ENCODE measurements at places on chromosomes 5 and 9. TPM values are rescaled to one million over a fixed set of nuclear protein-coding genes. Genes with fewer than 3 reads are reported as not detected.

NAIF1 gene
- total RNA-seq: 12.8 TPM

DPYSL3 gene
- total RNA-seq: 0.05 TPM

FSTL4 gene
- 0.29 TPM for total RNA-seq

CATSPER3 gene
- not detected for total RNA-seq

DNA sequence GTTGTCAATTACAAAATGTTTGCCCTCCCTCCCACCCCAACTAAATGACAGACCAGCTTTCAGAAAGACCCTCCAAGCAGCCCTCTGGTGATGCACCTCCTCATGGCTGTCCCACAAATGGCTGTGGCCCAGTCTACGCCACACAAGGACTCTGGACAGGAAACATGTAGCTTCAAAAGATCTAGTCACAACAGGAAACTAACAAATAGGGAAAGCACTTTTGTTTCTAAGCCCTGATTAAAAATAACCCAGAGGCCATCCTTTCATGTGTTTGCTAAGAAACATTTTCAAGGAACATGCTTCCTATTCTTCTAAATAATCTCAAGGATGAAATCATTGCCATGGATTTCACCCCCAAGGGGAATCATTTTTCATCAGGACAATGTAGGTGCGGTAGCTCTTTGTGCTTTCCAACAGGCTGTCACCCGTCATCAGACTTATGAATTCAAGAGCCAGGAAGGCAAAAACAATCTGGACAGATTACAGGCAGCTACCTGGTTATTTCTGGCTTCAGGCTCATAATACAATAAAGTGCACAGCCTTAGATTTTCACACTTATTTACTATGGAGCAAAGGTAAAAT, 20.1 kb downstream of the PCSK1 start:
- DNase-seq: no peak
- H3K27me3 ChIP-seq: no peaks in the 10 kb centered on the region
- no peak overlapping the region for H3K27ac ChIP-seq
- H3K36me3 ChIP-seq: no peaks in the 10 kb centered on the region
- no peaks in the 10 kb centered on the region for H3K4me1 ChIP-seq

- H3K27me3 ChIP-seq: no peaks in the 10 kb centered on the region
- no peaks in the 10 kb centered on the region for H3K36me3 ChIP-seq
- H3K4me3 ChIP-seq: no peak overlapping the region
- H3K4me1 ChIP-seq: peaks cover 15% of the 10 kb centered on the region
Observed at GRCh38 chr9:129612815-129613519, 7.9 kb downstream of the C9orf50 start.

DNA sequence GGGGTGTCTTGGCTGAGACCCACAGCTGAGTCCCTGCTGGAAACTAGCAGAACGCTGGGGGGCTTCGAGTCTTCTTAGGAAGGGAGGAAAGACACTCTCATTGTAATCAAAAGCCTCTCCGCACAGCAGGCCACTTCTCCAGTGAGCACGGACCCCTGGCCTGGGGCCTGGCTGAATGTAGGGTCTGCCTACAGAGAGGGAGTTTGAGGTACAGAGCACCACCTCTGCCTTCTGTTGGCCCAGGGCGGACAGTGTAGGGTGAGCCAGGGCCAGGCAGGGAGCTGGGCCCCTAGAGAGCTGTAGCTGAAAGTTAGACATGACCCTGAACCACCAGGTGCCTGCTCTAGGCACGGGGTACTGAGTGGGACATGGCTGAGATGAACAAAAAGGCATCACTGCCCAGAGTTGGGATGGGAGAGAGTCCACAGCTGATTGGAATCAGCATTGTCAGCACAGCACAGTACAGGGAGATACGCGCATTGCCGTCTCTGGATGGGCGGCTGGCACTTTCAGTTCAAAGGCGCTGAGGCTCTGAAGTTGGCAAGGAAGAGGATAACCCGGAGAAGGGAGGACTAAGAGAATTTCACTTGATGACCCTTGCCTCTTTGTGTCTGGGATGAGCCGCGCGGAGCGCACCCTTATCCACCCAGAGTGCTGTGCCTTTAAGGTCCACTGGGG, 363 bp upstream of the SLC25A48 start:
- DNase-seq: no peak
- H3K4me1 ChIP-seq: peaks cover 4% of the 10 kb centered on the region
- H3K4me3 ChIP-seq: no peak overlapping the region
- H3K36me3 ChIP-seq: peaks cover 2% of the 10 kb centered on the region
- H3K27me3 ChIP-seq: peaks cover 56% of the 10 kb centered on the region

DNA sequence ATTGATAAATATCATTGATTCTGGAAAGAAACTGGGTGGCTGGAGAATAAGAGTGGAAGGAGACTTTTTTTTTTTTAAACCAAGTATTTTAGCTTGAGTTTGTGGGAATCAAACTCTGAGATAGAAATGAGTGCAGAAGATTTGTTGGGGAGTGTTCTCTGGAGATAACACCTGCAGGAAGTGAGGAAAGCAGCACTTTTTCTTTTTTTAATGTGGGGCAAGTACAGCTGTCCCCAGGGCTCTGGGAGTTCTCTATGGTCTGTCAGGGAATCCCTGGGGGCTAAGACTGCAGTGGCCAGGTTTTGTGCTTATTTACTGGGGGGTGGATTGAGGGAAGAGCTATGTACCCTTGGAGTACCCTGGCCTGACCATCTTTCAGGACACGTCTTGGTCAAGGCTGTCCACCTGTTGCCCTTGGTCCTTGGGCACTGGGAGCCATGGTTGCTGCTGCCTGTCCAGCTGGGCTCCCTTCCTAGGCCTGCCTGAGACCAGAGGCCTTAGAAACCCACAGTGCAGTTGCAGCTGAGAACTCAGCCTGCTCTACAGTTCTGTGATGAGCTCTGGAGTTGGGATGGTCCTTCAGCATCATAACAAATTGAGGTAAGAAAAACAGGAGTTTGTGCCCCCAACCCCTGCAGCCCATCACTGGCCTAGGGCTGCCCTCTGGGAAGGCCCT, 85.8 kb downstream of the PHAX start:
- no peak overlapping the region for H3K4me3 ChIP-seq
- H3K27ac ChIP-seq: no peak overlapping the region
- no peak for DNase-seq

DNA sequence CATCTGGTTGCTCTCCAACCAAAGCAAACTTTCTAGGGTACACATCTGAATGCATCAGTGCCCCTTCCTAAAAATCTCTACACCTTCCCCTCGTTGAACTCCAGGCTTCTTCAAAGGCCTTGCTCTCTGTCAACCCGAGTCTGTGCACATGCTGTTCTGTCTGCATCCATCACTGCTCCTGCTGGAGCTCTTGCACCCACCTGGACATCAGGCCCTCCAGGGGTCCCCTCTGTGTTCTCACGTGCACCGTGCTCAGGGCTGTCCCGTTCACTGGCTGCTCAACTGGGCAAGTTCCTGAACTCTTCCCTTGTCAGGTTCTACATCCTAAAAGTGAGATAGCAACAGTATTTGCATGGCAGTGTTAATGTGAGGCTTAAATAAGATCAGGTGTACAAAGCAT, 62.7 kb upstream of the ANGPTL2 start:
- no peaks in the 10 kb centered on the region for H3K27me3 ChIP-seq
- H3K36me3 ChIP-seq: no peaks in the 10 kb centered on the region
- H3K4me1 ChIP-seq: no peaks in the 10 kb centered on the region
- no peak overlapping the region for H3K27ac ChIP-seq
- H3K4me3 ChIP-seq: no peak overlapping the region
- no peak for DNase-seq

GRCh38 chr9:75149841-75150241, 61.5 kb downstream of the OSTF1 start:
- peaks cover 16% of the 10 kb centered on the region for H3K36me3 ChIP-seq
- peak overlapping the region; percentile 28 for H3K27ac ChIP-seq
- peaks cover 67% of the 10 kb centered on the region for H3K4me1 ChIP-seq
- no peaks in the 10 kb centered on the region for H3K27me3 ChIP-seq
- H3K4me3 ChIP-seq: no peak overlapping the region

GRCh38 chr9:133205996-133206931, 2.8 kb downstream of the OBP2B start:
- H3K4me1 ChIP-seq: no peaks in the 10 kb centered on the region
- H3K27me3 ChIP-seq: peaks cover 11% of the 10 kb centered on the region
- no peak overlapping the region for H3K27ac ChIP-seq
- H3K4me3 ChIP-seq: no peak overlapping the region

GRCh38 chr9:116112236-116112635, 41.4 kb upstream of the PAPPA start:
- no peak for DNase-seq
- H3K36me3 ChIP-seq: no peaks in the 10 kb centered on the region
- no peaks in the 10 kb centered on the region for H3K4me1 ChIP-seq
- no peak overlapping the region for H3K27ac ChIP-seq

- no peak for DNase-seq
- peaks cover 55% of the 10 kb centered on the region for H3K4me1 ChIP-seq
- no peak overlapping the region for H3K4me3 ChIP-seq
- H3K27ac ChIP-seq: peak overlapping the region; percentile 64
- peaks cover 17% of the 10 kb centered on the region for H3K36me3 ChIP-seq
Observed at GRCh38 chr9:5624655-5625054, 4.3 kb upstream of the RIC1 start.

- no peaks in the 10 kb centered on the region for H3K36me3 ChIP-seq
- DNase-seq: no peak
- H3K4me3 ChIP-seq: no peak overlapping the region
- H3K4me1 ChIP-seq: no peaks in the 10 kb centered on the region
- no peaks in the 10 kb centered on the region for H3K27me3 ChIP-seq
Observed at GRCh38 chr9:79768194-79768593, 196.4 kb downstream of the TLE4 start.

DNA sequence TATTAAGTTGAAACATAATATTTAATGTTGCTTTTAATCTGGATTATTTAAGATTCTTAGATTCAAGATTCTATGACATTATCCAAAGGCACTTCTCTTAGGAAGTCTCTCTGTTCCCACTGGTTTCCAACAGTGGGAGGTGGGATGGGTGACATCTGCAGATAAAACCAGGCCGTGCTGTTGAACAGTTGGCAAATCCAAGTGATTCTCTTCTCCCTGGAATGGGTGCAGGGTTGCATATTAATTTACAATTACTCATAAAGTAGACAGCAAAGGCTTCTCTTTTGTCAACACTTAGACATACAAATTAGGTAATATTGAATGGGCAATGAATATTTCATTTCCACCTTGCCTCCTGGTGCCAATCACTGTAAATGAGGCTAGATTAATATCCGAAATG, 233.7 kb upstream of the IL12B start:
- H3K27me3 ChIP-seq: peaks cover 5% of the 10 kb centered on the region
- H3K4me1 ChIP-seq: no peaks in the 10 kb centered on the region
- no peak overlapping the region for H3K27ac ChIP-seq
- H3K36me3 ChIP-seq: no peaks in the 10 kb centered on the region

DNA sequence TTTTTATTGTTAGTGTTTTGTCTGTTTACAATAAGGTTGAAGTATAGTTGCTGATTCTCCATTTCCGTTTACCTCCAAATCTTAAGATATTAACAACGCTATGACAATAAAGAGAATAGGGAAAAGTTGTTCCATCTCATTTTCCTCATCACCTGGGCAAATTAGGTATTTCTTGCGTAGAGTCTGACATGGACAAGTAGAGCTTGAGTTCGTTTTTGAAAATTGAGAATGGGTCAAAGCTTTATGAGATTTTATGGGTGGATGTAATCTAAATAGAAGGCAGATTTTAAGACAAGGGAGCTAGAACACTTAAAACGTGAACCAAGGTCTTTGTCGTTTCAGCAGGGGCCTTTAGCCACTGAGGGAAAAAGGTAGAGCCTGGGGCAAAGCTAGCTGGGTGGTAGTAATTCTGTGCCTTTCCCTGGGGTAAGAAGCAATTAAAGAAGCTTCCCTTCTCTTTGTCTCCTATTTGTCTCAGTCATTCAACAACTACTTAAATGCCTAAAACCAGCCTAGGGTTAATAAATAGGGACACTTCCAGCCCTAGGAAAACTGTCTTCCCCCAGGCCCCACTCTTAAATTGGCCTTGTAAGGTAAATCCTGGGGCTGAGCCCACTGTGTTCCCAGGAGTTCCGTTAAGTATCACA, 551 bp upstream of the CAAP1 start:
- peak overlapping the region; percentile 100 for H3K27ac ChIP-seq
- H3K27me3 ChIP-seq: no peaks in the 10 kb centered on the region
- H3K4me1 ChIP-seq: peaks cover 25% of the 10 kb centered on the region

GRCh38 chr5:78925129-78925876, 59.8 kb downstream of the ARSB start:
- H3K4me1 ChIP-seq: no peaks in the 10 kb centered on the region
- H3K36me3 ChIP-seq: peaks cover 2% of the 10 kb centered on the region
- no peaks in the 10 kb centered on the region for H3K27me3 ChIP-seq
- H3K4me3 ChIP-seq: no peak overlapping the region
- DNase-seq: no peak

DNA sequence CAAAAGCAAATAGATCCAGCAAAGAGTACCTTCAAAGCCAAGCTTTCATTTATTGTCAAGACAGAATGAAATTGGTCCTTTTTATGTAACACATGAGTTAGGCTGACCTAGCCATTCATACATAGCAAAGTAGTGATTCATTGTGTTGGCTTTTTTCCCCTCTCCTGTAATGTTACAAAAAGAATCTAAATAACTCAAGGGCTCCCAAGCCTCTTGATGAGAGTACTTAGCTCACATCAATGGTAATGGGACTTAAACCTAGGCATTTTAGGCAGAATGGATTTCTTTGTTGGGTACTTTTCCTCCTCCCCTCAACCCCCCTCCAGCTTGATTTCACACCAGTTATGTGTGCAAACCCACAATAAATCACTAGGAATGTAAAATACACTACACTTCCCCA, 123.7 kb downstream of the EBF1 start:
- no peak overlapping the region for H3K27ac ChIP-seq
- no peak overlapping the region for H3K4me3 ChIP-seq
- H3K27me3 ChIP-seq: peaks cover 3% of the 10 kb centered on the region
- H3K4me1 ChIP-seq: peaks cover 2% of the 10 kb centered on the region

DNA sequence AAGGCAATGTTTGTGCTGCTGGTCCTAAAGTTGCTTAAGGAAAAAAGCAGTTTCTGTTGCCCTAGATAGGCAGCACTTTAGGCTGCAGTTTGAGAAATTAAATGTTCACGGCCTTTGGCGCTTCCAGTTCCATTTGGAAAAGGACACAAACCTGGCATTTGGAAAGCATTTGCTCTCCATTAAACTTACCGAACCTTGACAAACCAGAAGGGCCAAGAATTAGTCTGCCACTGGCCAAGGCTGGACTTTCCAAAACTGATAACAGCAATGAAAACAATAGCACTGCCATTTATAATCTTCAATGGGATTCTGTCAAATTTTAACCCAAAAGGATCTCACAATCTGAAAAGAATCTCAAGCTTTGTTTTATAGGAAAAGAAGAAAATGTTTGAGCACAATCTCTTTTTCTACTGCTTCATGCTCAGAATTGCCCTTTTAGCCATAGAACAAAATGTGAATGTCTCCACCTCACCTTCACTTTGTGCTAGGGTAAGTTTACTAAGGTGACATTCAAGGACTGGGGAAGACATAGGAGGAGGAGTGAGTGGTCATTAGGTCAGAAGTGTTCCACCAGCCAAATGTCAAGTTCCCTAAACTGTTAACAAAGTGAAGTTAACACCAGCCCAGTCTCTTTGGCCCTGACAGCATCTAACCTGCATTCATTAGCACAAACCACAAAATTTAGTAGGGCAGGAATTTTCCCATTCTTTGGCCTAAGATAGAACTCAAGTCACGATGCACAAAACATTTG, 583.4 kb upstream of the DMAC1 start:
- no peaks in the 10 kb centered on the region for H3K36me3 ChIP-seq
- no peak overlapping the region for H3K27ac ChIP-seq
- peaks cover 4% of the 10 kb centered on the region for H3K27me3 ChIP-seq

- no peaks in the 10 kb centered on the region for H3K4me1 ChIP-seq
- DNase-seq: no peak
- H3K36me3 ChIP-seq: no peaks in the 10 kb centered on the region
- H3K4me3 ChIP-seq: no peak overlapping the region
- no peak overlapping the region for H3K27ac ChIP-seq
- H3K27me3 ChIP-seq: no peaks in the 10 kb centered on the region
Observed at GRCh38 chr5:149162401-149163084, 21.2 kb downstream of the ABLIM3 start.

GRCh38 chr9:82930116-82930515, 132.8 kb downstream of the RASEF start:
- no peaks in the 10 kb centered on the region for H3K4me1 ChIP-seq
- DNase-seq: no peak
- no peaks in the 10 kb centered on the region for H3K27me3 ChIP-seq
- H3K36me3 ChIP-seq: no peaks in the 10 kb centered on the region
- no peak overlapping the region for H3K4me3 ChIP-seq
